ENCODE measurements at places on chromosomes 7 and 10.

- no peak for DNase-seq
Measured at GRCh38 chr7:130154501-130155317, 50.5 kb downstream of the TMEM209 start.

DNA sequence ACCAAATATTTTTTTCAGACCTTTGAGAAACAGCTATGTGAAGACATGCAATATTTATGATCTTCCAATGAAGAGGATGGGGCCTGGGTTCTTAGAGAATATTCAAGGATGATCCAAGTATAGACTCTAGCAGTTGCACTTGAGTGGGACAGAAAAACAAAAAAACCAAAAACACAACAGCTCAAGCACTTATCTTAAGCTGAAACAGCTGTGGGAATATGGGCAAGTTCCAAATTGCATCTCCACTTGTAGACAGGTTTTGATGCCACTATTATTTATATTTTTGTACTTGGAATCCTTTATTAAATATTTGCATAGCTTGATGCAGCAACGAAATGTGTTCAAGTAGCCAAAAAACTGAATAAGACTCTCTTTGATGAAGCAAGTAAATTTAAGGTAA lies 2.2 kb upstream of the PDK4 start:
- no peak for DNase-seq

DNA sequence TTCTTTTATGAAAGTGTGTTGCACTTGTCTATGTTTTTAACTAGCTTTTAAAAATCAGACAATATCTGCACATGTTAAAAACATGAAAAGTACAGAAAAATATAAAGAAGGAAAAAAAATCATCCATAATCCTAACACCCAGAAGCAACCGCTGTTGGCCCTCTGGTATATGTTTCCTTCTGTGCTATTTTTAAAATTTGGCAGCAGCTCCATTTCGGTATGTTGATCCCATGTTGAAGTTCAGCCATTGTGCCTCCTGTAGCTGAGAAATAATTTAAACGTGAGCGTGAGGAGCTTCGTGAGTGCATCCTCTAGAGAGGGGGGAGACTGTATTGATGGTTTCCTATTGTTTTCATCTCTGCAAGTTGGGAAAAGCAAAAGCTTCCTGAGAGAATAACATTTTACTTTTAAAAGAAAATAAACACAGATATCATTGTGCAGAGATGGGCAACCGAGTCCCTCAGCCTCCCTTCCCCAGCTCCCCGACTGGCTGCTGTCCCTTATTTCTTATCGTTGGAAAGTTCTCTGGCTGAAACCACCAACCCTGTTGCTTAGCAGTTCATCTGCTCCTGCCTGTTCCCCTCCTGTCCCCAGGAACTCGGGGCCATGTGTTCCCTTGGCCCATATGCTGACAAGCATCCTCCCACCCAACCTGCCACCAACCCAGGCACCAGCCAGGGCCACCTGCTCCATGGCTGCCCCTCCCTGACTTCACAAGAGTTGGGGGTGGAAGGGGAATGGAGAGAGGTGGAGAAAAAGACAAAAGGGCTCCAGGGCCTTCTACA lies 499.1 kb upstream of the PODXL start:
- no peak for DNase-seq

DNA sequence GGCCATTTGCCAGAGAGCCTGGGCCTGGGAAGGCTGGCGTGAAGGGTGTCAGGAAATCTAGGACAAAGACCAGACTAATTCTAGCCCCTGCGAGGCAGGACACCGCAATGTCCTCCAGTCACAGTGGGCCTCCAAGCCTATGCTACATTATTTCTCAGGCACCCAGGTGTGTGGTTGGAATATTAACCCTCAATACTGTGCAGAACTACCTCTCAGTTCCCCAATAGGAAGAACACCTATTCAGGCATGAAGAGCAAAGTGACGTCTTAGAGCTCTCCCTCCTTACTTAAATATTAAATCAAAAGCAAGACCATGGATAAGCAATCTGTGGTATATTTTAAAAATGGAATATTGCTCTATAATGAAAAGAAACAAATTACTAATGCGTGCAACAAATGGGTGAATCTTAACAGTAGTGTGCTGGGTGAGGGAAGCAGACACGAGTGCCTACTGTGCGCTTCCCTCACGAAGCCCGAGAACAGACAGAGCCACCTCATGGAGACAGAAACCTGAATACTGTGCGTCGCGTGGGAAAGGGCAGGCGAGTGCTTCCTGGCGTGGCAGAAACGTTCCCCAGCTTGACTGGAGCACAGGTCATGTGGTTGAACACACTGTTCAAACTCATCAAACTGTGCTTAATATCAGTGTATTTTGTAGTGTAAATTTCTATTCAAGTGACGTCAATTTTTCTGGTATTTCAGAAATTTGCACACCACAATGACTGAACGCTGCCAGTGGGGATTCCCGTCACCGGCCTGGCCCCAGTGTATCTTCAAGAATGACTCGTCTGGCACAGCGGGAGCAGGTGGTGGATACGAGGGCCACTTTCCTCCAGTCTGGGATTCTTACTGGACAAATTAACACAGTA lies 15.5 kb upstream of the PTPRN2 start:
- no peak for DNase-seq

DNA sequence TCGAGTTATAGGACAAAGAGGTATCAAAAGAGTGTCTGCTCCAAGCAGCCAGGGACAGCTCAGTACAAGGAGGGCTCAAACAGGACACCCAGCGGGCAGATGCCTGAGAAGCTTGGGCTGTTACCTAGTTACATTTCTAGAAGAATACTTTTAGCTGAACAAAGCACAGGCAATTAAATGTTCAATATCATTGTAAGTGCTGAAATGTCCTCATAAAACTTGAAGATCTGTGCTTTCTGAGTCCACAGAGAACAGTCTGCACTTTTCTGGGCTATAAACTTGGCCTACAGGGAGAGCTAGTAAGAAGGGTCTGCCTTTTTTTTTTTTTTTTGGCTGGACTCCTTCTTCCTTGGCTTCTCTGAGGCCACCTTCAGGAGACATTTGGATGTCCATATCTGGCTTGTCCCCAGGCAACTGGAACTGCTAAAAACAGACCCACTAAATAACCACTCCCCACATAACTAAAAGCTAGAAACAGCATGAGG lies 123.2 kb downstream of the SLC16A9 start:
- DNase-seq: no peak
